Stimulated activated CD8-positive, alpha-beta memory T cell treated with anti-CD3 and anti-CD28 coated beads, Interleukin-2, amount 100 ng/mL, for 1 hour (primary cell): ENCODE measurements at places on chromosomes 13 and 19.

- DNase-seq, result no peak
Observed at GRCh38 chr13:98487016-98487415, 89.9 kb downstream of the STK24 start.

DNA sequence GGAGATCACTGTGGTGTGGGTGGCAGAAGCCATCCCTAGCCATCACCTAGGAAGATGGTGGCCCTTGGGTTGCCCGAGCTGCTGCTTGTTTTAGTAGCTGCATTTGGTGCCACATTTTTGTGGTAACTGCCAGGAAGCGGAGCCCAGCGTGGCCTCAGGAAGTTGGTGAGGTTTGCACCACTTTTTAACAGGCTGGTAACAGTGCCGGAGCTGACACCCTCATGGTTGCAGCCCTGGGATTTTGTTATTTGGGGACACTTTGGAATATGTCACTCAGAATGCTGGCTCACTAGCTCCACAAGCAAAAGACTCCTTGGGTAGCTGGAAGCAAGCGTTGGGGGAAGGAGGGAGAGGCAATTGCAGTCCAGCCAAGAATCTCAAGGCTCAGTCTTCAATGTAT lies 22.1 kb downstream of the ACTN4 start:
- DNase-seq, result no peak

- no peak for DNase-seq
Observed at GRCh38 chr19:21751384-21751783, 16.0 kb downstream of the ZNF100 start.

DNA sequence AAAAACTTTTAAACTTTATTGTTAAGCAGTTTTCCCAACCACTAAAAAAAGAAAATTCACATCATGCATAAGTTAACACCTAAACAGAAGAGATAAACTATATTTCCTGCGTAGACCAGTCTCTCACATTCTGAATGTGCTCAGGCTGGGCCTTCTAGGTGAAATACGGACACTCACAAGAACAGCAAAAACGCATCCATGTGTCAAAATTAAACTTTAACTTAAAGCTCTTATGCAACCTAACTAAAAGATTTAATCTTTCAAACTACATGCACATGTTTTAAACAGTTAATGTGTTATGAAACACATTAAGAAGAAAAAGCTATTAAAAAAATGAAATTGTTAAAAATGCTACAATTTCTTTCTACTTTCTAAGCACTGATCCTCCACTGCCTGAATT lies 2.6 kb downstream of the SAFB2 start:
- DNase-seq, result no peak

DNA sequence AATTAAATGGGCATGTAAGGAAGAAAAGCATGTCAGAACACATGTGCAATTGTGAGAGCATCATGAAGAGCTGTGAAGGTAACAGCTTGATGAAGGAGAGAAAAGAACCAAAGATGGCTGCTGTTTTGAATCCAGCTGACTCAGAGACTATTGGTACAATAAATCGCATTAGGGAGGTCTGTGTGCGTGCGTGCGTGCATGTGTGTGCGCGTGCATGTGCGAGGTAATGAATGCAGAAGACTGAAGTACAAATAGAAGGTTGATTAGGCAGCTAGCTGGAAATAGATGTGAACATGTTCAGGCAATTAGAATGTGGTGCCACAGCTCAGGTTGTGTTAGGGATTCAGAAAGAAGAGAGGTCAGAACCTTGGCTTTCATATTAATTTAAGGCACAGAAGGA lies 440.5 kb downstream of the OXGR1 start:
- no peak for DNase-seq

- no peak for DNase-seq
Observed at GRCh38 chr19:55460670-55461258, 678 bp downstream of the ISOC2 start.

GRCh38 chr13:103908911-103909310 lies 842.7 kb upstream of the SLC10A2 start:
- DNase-seq, result no peak

- DNase-seq, result no peak
Observed at GRCh38 chr13:45863709-45864590, 12.4 kb upstream of the SIAH3 start.

- DNase-seq, result no peak
Observed at GRCh38 chr13:95880331-95880730, 172.9 kb downstream of the UGGT2 start.

GRCh38 chr13:45773236-45773635 lies 71.1 kb downstream of the CBY2 start:
- DNase-seq, result no peak

- no peak for DNase-seq
Observed at GRCh38 chr19:11400798-11401197, 16.7 kb upstream of the EPOR start.

DNA sequence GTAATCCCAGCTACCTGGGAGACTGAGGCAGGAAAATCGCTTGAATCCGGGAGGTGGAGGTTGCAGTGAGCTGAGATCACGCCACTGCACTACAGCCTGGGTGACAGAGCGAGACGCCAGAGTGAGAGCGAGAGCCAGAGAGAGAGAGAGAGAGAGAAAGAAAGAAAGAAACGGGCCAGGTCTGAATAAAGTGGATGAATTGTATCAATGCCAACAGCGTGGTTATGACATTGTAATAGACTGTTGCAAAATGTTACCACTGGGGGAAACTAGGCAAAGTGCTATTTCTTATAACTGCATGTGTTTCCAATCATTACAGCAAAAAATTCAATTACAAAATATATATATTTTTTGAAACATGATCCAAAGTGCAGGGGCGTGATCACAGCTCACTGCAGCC lies 11.8 kb upstream of the BTBD2 start:
- DNase-seq, result no peak

GRCh38 chr13:53545340-53545941 lies 516.8 kb downstream of the OLFM4 start:
- no peak for DNase-seq

GRCh38 chr13:18943721-18944391 lies 237.8 kb downstream of the TUBA3C start:
- DNase-seq, result no peak

GRCh38 chr13:31963631-31964030 lies 67.9 kb upstream of the FRY start:
- DNase-seq, result no peak

GRCh38 chr13:32206097-32206740 lies 108.9 kb downstream of the ZAR1L start:
- no peak for DNase-seq

- DNase-seq, result no peak
Observed at GRCh38 chr19:50187937-50188336, 15.5 kb upstream of the MYH14 start.

DNA sequence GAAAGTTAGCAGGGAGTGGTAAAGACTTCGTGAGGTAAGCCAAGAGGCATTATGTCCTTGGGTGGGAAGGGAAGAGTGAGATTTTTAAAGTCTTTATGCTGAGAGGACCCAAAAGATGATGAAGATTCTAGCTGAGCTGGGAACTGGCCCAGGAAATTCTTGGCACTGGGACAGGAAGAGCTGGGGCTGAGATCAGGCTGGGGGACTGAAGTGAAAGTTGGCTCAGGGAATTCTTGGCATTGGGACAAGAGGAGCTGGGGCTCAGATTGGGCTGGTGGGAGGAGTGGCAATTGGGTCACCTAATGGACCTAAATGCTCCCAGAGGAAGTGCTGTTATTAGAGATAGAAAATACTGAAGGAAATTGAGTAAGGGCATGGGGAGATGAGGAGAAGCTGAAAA lies 8.8 kb downstream of the SCEL start:
- DNase-seq, result no peak

DNA sequence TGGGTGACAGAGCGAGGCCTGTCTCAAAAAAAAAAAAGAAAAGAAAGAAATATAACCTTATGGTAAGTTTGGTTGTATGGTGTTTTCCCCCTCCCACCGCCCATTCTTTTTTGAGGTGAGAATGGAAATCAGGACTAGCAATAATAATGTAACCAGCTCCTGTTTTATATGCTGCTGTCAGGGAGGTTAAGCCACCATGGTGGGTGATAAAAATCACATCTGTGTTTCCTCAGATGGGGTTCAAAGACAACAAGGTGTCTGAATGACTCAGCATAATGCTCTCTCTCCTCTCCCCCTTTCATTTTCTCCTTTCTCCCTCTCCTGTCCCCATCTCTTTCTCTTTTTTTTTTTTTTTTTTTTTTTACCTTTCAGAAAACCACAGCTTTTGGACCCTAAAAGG lies 28.3 kb upstream of the GARRE1 start:
- DNase-seq, result no peak

DNA sequence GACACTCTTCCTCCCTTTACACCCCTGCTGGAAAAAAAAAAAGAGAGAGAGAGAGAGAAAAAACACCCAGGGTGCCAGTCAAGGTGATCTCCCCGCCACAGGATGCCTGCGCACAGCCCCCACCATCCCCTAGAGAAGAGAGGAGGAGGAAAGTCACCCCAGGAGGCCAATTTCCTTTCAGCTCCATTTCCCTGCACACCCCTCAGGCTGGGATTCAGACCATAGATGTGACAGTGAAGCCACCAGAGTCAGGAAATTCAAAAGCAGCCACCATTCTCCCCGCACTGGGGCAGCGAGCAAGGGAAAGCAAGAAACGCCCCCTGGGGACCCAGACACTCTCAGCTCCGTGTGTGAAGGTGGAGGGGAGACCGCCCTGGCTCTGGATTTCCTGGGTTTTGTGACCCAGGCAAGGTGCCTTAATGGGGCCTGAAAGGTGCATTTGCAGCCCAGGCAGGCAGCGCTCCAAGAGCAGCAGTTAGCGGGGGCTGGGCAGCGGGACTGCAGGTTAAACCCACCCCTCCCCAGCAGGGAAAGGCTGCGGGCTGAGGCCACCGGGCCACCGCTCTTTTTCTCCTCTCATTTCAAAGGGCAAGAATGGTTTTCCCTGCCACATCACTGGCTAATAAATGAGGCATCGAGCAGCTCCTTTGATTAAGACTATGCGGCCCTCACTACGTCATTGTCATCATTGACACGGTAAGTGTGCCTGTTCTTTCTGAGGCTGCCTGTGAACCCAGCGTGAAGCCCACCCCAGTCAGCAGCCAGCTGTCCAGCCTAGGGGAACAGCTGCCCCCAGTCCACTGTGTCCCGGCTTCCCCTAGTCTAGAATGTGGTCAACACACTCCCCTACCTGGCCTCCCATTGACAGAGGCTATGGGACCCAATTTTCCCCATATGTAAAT lies 83.8 kb upstream of the TM9SF2 start:
- no peak for DNase-seq

DNA sequence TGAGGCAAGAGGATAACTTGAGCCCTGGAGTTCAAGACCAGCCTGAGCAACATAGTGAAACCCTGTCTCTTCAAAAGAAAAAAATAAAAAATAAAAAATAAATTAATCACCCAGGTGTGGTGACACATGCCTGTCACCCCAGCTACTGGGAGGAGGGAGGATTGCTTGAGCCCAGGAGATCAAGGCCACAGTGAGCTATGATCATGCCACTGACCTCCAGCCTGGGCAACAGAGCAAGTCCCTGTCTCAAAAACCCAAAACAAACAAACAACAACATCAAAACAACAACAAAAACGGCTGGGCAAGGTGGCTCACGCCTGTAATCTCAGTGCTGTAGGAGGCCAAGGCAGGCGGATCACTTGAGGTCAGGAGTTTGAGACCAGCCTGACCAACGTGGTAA lies 4.3 kb upstream of the SLC39A3 start:
- no peak for DNase-seq

- no peak for DNase-seq
Observed at GRCh38 chr19:13404236-13404635, 102.0 kb downstream of the CACNA1A start.

- no peak for DNase-seq
Observed at GRCh38 chr19:52170304-52170703, 1.1 kb downstream of the ZNF836 start.

- DNase-seq, result no peak
Observed at GRCh38 chr13:109868578-109869311, 82.4 kb upstream of the IRS2 start.

GRCh38 chr13:29543230-29544215 lies 52.0 kb downstream of the SLC7A1 start:
- no peak for DNase-seq

DNA sequence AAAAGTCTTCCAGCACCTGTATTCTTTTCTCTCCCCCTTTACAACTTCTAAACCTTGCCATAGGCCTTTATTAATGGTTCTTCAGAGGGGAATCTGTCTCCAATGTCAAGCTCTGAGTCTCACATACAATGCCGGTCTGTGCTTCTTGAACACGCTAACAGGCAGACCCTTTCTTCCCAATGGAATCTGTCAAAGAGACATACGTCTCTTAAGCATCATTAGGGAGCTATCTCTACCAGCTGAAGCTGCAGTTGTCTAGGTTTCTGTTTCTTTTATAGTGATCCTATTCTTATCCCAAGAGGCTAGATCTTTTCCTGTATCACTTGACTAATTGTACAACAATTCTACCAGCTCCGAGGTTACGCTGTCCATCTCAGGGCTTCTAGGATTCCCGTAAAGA lies 560.8 kb upstream of the NBEA start:
- DNase-seq, result no peak

DNA sequence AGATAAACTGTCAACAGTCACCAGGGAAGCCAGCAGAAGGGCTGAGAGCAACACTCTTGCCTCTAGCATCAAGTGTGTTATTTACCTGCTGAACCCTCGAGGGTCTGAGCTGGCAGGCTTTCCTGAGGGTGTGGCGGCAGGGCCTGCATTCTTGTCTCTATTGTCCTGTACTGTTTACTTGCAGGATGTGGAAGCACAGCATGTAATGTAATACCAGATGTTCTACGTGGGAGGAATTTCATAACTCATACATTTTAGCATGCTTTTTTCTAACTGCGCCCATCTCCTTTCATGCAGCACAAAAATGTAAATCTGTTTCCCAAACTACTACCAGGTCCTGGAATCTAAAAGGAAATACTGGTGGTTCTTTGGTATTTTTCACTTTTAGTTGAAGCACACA lies 153.1 kb downstream of the RGCC start:
- DNase-seq, result no peak

GRCh38 chr13:113164492-113164891 lies 6.0 kb downstream of the PROZ start:
- DNase-seq, result no peak

- DNase-seq, result no peak
Observed at GRCh38 chr19:40690050-40690692, at the start of gene NUMBL. Gene NUMBL, minus strand, starts transcription at chr19:40690651. Its CDS starts 168 bp downstream, at chr19:40690483.

DNA sequence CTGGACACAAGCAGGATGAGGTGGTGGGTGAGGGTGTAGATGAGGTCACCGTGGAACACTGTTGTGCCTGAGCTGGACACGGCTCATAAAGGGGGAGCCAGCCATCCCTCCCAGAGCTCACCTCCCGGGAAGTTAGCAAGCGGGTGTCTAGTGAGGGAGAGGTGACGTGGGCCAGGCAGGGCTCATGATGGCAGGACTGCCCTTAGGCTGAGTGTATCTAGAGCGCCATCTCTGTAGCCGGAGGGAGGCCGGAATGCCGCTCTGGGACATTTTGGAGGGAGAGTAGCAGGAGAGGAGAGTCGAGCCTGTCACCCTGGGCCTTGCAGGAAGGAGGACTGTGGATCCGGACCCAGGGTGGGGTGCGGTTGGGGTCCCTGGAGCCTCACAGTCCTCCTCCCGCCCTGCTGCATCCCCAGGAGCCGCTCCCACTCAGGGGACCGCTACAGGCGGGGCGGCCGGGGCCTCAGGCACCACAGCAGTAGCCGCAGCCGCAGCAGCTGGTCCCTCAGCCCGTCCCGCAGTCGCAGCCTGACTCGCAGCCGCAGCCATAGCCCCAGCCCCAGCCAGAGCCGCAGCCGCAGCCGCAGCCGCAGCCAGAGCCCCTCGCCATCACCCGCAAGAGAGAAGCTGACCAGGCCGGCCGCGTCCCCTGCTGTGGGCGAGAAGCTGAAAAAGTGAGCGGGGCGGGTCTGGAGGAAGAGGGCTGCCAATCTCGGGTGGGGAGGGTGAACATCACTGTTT lies 9.2 kb downstream of the ZNF296 start:
- DNase-seq, result no peak

- no peak for DNase-seq
Observed at GRCh38 chr13:20819715-20820114, 46.0 kb upstream of the EEF1AKMT1 start.

- DNase-seq, result no peak
Observed at GRCh38 chr19:10866495-10866894, 4.9 kb upstream of the CARM1 start.
